ENCODE measurements at places on chromosomes 6 and 20.

DNA sequence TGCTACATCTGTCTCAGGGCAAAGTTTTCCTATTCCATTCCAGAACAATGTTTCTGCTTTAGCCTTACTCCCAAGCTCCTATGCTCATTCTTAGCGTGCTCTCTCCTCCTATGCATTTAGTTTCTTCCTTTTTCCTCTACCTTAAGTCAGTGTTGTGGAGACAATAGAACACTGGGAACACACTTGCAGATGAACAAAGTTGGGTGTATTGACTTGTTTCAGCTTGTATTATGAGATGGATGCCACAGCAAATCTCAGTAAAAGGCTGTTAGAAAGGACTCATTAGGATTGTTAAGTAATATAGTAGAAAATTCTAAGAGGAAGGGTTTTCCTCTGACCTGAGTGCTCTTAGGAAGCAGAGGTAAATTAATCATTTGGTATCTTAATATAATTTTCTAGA lies 48.4 kb downstream of the BMP5 start:
- no peak for DNase-seq

DNA sequence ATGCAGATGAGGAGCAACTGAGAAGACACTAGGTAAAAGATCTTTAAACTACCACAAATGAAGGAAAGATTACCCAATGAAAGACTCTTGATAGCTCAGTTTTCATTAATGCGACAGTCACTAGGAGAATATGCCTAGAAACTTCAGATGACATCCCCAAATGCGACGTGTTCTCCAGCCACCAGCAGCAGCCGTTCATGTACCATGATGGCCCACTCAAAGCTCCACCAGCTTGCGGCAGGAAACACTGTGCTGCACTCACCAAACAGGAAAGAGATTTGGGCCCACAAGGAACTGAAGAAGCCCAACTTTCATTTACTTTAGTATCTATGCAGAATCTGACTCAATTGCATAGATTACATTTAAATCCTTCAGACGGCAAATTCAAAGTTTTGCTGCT lies 7.5 kb downstream of the DIDO1 start:
- DNase-seq: no peak

DNA sequence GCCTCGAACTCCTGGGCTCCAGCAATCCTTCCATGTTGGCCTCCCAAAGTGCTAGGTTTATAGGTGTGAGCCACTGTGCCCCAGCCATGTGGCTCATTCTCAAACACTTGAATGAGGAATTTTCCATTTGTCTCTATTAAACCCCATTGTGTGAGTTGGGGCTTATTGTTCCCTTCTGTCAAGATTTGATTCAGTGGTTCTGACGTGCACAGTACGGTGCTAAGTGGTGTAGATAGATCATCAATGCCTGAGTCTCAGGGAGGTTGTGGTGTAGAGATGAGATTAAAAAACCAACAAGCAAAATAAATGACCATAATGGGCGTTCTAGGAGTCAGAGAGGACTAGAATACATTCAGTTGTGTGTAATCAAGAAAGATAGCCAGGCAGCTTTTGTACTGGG lies 335.6 kb downstream of the PRL start:
- DNase-seq: no peak

DNA sequence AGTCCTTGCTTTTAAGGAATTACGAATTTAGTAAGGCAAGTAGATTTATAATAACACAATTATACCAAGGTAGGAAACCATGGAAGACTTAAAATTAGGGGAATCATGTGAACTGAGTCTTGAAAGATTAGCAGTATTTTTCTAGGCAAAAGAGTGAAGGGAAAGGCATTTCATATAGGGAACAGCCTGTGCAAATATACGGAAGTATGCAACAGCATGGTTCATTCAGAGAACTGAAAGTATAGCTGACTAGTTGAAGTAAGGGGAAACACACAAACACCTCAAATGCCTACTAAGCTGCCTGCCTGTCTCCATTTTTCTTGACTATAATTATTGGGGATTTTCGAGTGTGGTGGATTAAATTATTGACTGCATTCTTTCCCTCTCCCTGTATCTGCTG lies 39.0 kb upstream of the ECHDC1 start:
- no peak for DNase-seq

GRCh38 chr20:44209686-44210405 lies 725 bp downstream of the OSER1 start:
- no peak for DNase-seq

- no peak for DNase-seq
Measured at GRCh38 chr6:42509765-42510164, 54.1 kb upstream of the UBR2 start.

- no peak for DNase-seq
Measured at GRCh38 chr20:24871480-24872213, 77.4 kb upstream of the CST7 start.

All from hematopoietic multipotent progenitor cell treated with erythropoietin and hydrocortisone succinate and interleukin-3 and kit ligand, for 8 days (in vitro differentiated cells).